ENCODE measurements at places on chromosomes 16 and 17. TPM values are rescaled to one million over a fixed set of nuclear protein-coding genes. Genes with fewer than 3 reads are reported as not detected.

- H3K27ac ChIP-seq = no peak overlapping the region
- H3K36me3 ChIP-seq = no peaks in the 10 kb centered on the region
- no peaks in the 10 kb centered on the region for H3K4me1 ChIP-seq
- no peak overlapping the region for H3K4me3 ChIP-seq
- DNase-seq = no peak
- H3K27me3 ChIP-seq = no peaks in the 10 kb centered on the region
These were observed 67.4 kb downstream of the CRISPLD2 start for GRCh38 chr16:84887207-84887606.

Gene GLP2R
- total RNA-seq = 17.2 TPM

Gene RASL10B
- total RNA-seq = 0.41 TPM

DNA sequence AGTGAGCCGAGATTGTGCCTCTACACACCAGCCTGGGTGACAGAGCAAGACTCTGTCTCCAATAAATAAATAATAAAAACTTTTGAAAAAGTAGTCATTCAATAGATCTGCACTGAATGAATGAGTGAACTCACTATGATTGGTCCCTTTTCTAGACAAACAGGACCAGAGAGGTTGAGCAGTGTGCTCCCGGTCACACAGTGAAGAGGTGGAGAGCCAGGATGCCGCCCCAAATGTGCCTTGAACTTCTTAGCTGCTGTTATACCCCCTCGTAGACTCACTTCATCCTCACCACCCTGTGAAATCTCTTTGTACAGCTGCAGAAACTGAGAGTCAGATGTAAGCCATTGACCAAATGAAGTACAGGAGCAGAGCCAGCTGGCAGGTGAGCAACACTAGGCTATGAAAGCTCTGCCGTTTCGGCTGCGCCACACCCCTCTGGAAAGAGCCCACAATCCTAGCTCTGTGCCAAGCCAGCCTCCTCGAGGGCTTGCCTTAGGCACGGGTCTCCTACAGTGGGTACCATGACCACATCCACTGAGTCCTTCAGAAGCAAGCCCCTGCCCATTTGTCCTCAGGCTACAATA is 7.8 kb upstream of the KIAA0513 start:
- peaks cover 15% of the 10 kb centered on the region for H3K4me1 ChIP-seq
- no peaks in the 10 kb centered on the region for H3K36me3 ChIP-seq
- peak overlapping the region; percentile 23 for H3K27ac ChIP-seq
- DNase-seq = peak; percentile 79
- no peak overlapping the region for H3K4me3 ChIP-seq

DNA sequence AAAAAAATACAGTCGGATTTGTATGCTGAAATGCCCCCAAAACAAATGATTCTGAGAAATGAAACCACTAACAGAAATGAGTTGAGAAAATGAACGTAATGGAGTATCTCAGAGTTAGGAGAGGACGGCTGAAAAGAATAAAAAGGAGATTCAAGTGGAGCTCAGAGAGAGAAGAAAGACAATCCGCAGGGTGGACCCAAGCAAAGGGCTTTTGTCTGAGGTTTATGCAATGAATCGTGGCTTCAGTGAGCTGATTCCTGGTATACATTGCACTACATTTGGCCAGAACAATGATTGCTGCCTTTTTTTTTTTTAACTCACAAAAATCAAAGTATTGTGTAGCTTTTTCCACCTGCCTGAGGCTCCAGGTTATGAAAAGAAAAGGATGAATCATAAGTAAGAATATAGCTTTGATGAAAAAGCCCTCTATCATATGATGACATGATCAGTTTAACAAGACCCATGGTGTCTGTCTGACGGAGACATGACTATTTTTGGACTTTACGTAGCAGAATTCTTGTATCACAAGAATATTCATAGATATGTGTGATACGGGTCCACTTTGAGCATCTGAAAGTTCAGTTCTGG is 4.4 kb upstream of the MED9 start:
- peaks cover 12% of the 10 kb centered on the region for H3K4me1 ChIP-seq
- DNase-seq = no peak
- H3K27ac ChIP-seq = no peak overlapping the region
- no peak overlapping the region for H3K4me3 ChIP-seq

- no peaks in the 10 kb centered on the region for H3K36me3 ChIP-seq
- peak; percentile 97 for DNase-seq
- H3K27me3 ChIP-seq = no peaks in the 10 kb centered on the region
- no peak overlapping the region for H3K4me3 ChIP-seq
These were observed 2.7 kb upstream of the SPG7 start for GRCh38 chr16:89505204-89506112.

DNA sequence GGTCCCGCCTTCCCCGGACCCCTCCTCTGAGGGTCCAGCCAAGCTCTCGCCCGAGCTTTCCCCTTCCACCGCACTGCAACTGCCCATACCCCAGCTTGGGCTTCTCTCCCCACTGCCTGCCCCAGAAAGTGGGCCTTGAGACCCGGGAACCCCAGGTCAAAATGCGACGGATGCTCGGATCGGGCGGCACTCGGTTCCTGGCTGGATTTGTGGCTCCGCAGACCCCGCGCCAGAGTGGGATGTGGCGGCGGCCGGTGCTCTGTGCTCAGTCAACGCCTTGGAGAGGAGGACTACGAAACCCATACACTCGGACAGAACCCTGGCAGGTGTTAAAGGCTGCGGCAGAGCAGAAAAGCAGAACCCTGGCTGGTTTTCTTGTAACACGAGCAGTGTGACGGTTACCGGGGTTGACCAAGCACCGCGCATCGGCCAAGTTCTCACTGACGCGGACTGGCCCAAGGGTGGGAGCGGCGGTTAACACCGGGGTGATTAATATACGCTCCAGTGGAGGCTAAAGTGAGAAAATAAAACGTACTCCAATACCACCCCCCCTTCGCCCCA is 885 bp upstream of the SLFN13 start:
- DNase-seq = peak; percentile 43
- H3K36me3 ChIP-seq = no peaks in the 10 kb centered on the region
- peak overlapping the region; percentile 8 for H3K4me3 ChIP-seq

Gene GPS1
- total RNA-seq = 42.0 TPM

DNA sequence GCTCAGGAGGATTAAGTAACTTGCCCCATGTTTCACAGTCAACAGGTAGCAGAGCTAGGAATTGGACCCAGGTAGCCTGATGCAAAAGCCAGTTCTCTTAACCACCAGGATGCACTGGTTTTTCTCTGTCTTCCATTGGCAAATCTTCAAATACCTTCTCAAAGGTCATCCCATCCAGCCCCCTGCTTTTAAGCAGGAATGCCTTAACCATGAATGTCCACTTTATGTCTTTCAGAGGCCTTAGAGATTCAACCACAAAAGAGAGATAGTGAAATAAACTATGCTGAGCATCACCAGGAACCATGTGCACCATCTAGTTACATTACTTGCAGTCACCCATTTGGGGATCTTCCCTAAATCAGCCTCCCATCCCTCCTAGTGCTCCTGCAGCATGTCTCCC is 94.3 kb downstream of the C17orf67 start:
- no peak overlapping the region for H3K4me3 ChIP-seq
- H3K36me3 ChIP-seq = no peaks in the 10 kb centered on the region
- no peak overlapping the region for H3K27ac ChIP-seq
- H3K4me1 ChIP-seq = no peaks in the 10 kb centered on the region
- no peaks in the 10 kb centered on the region for H3K27me3 ChIP-seq

Data from transverse colon (tissue), 4 donors.